Stimulated activated CD8-positive, alpha-beta memory T cell treated with anti-CD3 and anti-CD28 coated beads, Interleukin-12 subunit alpha, Interleukin-12 subunit beta, amount 100 ng/mL, for 4 hours (primary cell): ENCODE measurements at places on chromosomes 2 and 18.

GRCh38 chr2:134985061-134985460, 62.2 kb downstream of the MAP3K19 start:
- no peak for DNase-seq

GRCh38 chr2:1598800-1599199, 145.5 kb downstream of the PXDN start:
- no peak for DNase-seq

GRCh38 chr2:70967189-70967588, 11.2 kb upstream of the ANKRD53 start:
- DNase-seq = no peak

- no peak for DNase-seq
These were observed 727.6 kb upstream of the DDX18 start for GRCh38 chr2:117086943-117087250.

GRCh38 chr2:217868911-217869334, 133.9 kb downstream of the TNS1 start:
- no peak for DNase-seq

- no peak for DNase-seq
These were observed 806.8 kb downstream of the PLCL1 start for GRCh38 chr2:198611201-198611600.

GRCh38 chr18:60894254-60894945, 438.8 kb upstream of the CDH20 start:
- DNase-seq = no peak

GRCh38 chr2:200353120-200353519, 46.6 kb downstream of the SPATS2L start:
- no peak for DNase-seq

DNA sequence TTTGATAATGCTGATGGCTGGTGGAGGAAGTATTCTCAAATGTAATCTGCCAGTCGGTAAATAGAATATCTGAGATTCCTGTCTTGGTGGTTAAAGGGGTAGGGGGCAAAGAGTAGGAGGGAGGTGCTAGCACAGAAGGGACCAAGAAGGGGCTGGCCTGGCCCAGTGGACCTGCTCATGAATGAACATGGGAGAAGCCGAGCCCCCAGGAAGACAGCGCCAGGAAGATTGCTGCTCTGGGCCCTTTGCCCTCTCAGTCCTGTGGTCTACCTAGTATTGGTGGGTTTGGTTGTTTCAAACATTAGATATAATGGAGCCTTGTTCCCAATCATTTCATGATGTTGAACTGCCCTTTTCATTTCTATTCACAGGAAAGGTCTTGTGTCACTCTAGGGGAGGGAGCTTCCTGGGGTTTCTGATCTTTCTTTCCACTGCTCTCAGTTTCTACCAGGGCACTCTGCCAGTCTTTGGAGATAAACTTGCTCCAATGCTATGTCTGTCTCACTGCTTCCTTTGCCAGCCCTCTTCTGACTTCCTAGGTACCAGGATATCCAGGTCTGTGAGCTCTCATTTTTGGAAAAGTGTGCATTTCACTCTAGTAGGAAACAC, 5.3 kb upstream of the MOCOS start:
- no peak for DNase-seq

DNA sequence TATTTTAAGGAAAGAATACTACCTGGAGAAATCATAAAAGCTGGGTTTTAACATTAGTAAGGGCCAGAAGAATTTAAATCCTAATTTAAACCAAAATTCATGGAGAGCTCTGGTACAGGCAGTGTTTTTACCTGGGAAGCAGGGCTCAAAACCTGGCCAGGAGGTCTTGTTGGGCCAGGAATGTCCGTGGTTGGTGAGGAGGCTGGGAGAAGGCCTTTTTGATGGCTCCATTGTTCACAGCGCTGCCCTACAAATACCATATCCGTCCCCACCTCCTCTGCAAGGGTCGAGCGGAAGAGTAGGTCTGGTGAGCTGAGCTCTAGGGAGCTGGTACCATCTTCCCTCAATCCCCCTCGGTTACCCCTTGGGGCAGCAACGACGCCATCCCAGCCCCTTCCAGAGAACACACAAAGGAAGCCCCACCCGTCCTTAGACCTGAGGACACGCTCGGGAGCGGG, 10.9 kb upstream of the HOXD1 start:
- DNase-seq = no peak

DNA sequence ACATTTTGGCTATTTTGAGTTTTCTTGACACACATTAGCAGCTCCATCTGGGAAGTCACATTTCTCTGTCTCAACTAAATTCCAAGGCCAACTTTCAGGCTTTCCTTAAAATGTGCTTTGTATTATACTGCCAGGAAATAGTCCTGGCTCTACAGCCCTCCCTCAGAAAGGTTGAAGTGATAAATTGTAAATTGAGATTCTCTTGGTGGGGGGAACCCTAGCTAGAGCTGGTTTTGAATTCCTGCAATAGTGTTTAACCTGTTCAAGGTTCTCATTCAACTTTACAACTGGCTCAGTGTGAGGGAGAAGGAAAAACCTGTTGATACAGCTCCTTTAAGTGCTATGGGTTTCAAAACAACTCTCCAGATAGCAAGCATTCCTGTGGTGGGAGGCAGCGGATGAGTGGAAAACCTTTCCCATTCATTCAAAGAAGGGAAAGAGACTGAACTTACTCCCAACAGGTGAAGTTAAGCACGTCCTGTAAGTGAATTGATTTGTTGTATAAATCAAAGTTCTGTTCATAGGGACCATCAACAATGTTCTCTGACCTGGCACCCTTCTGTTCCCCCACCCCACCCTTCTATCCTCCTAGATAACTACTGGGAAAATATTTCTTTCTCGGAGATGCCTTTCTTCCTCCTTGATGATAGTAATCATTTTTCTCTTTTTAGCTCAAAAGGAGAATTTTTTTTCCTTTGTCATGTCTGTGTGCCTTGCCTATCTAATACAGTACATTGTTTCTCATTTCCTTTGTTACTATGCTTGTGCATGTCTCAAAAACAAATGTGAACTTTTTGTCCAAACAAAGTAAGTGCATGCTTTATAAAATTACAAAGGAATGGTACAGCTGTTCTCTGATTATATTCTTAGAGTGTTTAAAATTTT, 44.2 kb upstream of the SLC39A10 start:
- no peak for DNase-seq
